ACHN (cell line): ENCODE measurements at places on chromosomes 4 and X.

DNA sequence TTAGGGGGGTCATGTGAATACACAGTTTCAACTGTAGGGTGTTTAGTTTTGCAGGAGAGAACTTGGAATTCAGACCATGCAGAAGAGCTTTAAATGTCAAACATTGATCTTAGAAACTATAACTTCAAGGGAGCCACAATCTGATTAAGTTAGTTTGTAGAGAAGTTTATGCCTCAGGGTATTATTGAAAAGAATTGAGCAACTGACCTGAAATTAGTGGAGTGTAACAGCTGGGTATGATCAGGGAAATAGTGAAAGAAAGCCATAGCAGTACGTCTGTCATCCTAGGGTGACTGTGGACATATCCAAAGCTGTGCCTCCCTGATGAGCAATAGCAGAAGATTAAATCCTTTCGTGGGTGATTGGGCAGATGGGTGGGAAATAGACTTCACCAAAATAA is 63.8 kb downstream of the FAM47B start:
- DNase-seq, result no peak

- DNase-seq, result no peak
Measured at GRCh38 chrX:153885208-153885787, 675 bp downstream of the L1CAM start.

DNA sequence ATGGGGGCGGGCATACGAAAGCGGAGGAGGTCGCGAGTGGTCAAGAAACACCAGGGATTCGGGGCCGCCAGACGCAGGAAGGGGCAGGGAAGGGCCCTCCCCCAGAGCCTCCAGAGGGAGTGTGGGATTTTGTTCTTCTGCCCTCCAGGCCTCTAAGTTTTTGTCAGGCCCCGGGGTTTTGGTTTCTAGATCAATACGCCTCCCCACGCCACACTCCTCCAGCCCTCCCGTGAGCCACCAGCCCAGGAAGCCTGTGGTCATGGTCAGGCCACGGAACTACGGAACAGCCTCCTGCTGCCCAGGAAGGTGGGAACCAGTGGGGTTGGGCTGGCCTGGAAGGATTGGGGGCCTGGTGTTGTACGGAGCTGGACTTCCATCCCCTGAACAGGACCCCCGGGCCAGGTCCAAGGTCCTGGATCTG is 38.4 kb downstream of the CPLX1 start:
- DNase-seq, result no peak

- DNase-seq, result no peak
Measured at GRCh38 chr4:69518538-69519198, 23.0 kb upstream of the UGT2B4 start.

DNA sequence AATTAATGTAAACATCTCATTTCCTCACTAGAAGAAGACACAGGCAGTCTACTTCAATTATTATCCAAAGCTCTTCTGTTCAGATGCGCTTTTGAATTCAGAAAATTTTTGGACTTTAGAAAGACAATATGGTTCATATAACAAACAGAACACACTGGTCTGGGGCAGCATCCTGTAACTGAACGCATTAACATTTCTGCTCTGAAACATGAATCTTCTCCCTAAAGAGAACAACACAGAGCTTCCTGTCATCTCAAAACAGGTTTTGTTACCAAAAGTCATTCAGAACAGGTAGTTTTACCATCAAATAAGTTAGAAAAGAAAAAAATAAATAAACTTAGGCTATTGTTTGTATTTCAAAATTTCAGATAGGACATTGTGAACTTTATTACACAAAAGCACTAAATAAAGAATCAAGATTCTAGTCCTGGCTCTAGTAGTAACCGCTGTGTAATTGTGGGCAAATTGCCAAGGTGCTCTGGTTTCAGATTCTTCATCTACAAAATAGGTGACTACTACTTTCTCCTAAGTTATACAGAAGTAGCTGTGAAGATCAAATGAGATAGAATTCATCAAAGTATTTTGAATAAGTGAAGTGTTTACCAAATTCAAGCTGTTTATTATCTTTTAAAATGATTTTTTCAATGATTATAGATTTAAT is 252.3 kb upstream of the RASGEF1B start:
- DNase-seq, result no peak

GRCh38 chr4:154086247-154086646 is 297.4 kb upstream of the SFRP2 start:
- no peak for DNase-seq

GRCh38 chr4:110195561-110196205 is 2.7 kb downstream of the ELOVL6 start:
- DNase-seq, result no peak

GRCh38 chr4:26812049-26812714 is 48.5 kb upstream of the STIM2 start:
- DNase-seq, result no peak

- DNase-seq, result no peak
Measured at GRCh38 chrX:141701072-141701471, 2.5 kb upstream of the SPANXD start.

DNA sequence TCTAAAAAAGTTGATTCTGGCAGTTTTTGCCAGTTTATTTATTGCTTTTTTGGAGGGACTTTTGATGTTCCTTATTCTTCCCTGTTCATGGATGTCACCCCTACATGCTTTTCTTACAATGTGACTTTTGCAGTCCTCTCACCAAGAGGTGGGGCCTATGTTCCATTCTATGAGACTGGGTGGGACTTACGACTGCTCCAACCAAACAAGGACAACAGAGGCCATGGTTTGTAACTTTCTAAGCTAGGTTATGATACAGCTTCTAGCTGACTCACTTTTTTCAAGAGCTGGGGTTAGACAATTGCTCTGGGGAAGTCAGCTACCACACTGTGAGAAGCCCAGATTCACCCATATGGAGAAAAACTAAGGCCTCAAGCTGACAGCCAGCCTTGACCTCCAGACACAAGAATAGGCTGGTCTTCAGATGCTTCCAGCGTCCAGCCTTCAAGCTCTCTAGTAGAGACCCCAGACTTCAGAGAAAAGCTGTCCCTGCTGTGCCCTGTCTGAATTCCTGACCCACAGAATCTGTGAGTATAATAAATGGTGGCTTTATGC is 39.5 kb downstream of the ENOPH1 start:
- DNase-seq, result no peak

DNA sequence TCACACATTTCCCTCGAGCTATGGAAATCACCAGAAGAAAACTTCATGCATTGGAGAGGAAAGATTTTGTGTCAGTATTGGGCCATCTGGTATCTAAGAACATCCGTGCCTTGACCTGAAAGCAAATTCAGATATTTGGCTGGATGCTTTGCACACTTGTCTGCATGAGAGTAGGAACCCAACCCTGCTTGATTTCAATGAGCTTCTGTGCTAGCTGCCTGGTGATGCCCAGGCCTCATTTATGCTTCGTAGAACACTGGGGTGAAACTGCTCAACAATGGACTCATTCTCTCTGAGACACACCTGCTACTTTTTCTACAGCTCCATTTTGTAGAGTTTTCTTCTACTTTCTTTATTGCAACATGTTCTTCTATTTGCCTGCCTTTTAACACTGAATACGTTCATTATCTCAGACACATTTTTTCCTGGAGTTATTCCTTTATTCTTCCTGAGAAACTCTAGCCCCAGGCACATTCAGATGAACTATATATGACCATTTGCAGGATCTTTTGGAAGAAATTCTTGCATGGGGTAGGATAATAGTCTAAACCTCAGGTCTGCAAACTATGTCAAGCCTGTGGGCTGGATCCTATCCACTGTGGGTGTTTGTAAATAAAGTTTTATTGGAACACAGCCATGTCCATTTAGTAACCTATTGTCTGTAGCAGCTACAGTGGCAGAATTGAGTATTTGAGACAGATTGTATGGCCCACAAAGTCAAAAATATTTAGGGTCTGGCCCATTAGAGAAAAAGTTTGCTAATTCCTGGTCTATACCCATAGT is 83.8 kb upstream of the CLCN4 start:
- no peak for DNase-seq

DNA sequence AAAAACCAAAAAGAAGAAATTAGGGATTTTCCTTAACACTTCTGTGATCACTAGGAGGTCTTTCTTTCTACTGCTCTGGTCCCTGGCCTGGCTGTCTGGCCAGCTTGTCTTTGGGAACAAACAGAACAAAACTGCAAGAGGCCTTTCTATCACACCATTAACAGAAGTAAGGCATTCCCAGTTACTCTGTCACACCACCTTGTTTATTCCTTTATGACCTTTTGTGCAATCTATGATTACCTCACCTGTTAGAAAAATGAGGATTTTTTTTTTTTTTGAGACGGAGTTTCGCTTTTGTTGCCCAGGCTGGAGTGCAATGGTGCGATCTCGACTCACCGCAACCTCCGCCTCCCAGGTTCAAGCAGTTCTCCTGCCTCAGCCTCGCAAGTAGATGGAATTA is 3.0 kb downstream of the METAP1 start:
- no peak for DNase-seq

DNA sequence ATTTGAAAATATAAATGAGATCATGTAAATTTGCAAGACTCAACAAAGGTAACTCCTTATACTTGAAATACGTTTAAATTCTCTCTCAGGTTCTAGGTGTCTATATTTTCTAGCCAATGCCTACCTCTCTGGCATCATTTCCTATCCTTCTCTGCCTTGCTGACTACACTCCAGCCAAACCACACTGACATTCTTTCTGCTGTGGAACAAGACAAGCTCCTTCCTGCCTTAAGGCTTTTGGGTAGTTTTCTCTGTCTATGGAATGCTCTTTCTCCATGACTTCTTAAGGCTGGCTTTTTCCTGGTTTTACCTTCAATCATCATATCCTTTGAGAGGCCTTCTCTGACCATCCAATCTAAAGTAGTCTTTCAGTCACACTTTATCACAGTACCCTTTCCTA is 201.0 kb downstream of the SPRY1 start:
- no peak for DNase-seq

- peak; percentile 42 for DNase-seq
Measured at GRCh38 chr4:121679267-121679666, 17.5 kb downstream of the ANXA5 start.

DNA sequence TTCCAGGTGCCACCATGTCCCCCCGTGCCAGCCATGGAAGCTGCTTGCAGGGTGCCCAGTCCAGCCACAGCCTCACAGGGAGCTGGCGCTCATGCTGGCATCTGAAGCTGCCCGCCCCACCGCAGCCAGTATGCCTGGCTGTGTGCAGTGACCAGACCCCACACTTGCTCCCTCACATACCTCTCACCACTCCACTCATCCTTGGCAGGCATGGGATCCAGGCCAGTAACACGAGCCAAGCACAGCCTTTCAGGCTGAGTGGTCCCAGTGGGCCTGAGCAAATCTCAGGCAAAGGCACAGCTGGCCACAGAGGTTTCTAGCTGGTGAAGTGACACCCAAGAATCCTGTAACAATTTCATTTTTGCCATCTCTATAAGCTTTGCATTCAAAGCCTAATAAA is 48.4 kb upstream of the SEC24B start:
- no peak for DNase-seq

- no peak for DNase-seq
Measured at GRCh38 chr4:134740290-134740689, 538.7 kb upstream of the PABPC4L start.

GRCh38 chrX:119853444-119853843 is 681 bp upstream of the UPF3B start:
- peak; percentile 11 for DNase-seq

DNA sequence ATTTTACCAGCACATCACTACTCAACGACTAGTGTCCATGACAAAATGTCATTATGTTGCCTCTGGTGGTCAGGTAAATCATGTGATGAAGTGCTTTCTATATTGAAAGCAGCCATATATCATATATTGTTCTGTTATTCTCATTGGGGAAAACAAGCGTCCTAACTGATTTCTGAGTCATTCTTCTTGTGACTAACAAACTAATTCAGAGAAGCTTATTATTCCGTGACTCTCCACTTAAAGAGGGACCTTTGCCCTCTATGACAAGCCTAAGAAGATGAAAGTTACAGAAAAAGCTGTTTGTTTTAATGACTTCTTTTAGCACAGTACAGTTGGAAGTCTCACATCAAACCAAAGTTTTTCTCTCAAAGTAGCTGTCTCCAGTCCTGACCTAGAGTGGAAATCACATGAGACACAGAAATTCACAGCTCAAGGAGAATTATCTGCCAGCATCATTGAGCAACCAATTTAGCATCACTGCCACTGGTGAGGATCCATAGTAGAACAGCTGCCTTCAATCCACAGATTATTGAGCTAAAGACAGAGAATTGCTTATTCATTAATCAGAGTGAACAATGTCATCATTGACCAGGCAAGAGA is 36.4 kb downstream of the ASB9 start:
- no peak for DNase-seq

DNA sequence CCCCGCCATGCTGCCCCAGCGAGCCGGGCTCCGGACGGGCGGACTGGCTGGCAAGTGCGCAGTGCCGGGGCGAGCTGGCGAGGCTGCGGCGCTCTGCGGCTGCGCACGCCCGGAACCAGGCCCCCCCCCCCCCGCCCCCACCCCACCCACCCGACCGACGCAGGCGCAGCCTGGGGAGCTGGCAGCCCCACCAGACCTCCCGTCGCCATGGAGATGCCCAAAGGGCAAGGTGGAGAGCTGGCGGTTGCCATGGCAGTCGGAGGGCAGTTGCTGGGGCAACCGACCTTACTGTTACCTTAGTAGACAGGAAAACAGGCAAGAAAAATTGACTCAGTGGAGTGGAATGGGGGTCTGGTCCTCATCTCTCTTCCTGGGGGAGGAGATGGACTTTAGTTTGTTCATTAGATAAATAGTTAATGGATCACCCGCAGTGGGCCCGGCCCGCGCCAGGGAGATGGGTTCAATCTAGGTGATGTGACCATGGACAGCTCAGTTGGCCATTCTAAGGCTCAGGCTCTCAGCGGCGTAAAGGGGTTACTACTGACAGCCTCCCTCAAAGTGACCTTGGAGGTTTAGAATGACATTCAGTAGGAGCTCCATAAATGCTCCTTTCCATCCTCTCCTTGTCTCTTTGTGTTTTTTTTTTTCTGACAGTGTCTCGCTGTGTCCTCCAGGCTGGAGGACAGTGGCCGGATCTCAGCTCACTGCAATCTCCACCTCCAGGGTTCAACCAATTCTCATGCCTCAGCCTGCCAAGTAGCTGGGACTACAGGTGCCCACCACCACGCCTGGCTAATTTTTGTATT is at the start of gene PCSK1N:
TSS of gene PCSK1N (minus strand) at position 87 of the 806 bp plus-strand sequence. CDS start at position 9, 78 bp downstream.
- DNase-seq, result no peak

- no peak for DNase-seq
Measured at GRCh38 chr4:81724925-81725329, 253.2 kb upstream of the RASGEF1B start.

DNA sequence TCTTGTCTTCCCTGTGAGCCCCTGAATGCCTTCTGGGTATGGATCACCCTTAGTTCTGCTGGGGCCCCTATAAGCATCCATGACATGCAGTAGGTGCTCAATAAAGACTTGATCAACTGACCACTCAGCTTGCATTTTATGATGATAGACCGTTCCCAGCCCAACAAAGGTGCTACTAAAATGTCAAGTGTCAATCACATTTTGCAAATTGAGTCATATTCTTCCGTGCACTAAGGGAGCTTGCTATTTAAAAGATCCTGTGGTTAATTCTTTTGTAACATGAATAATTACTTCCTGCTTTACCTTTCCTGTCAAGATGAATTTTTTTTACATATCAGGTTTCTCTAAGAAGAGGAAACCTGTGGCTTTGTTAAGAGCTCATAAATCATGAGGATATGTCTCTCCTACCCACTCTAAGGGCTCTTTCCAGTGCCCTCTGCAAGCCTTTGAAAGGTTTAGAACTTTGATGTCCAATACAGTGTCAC is 47.6 kb downstream of the SH3KBP1 start:
- no peak for DNase-seq
